Stimulated activated CD8-positive, alpha-beta memory T cell treated with anti-CD3 and anti-CD28 coated beads, Interleukin-4, amount 100 ng/mL, for 1 hour (primary cell): ENCODE measurements at places on chromosomes 7 and 10.

GRCh38 chr10:98642281-98642680 lies 195.5 kb upstream of the HPS1 start:
- no peak for DNase-seq

DNA sequence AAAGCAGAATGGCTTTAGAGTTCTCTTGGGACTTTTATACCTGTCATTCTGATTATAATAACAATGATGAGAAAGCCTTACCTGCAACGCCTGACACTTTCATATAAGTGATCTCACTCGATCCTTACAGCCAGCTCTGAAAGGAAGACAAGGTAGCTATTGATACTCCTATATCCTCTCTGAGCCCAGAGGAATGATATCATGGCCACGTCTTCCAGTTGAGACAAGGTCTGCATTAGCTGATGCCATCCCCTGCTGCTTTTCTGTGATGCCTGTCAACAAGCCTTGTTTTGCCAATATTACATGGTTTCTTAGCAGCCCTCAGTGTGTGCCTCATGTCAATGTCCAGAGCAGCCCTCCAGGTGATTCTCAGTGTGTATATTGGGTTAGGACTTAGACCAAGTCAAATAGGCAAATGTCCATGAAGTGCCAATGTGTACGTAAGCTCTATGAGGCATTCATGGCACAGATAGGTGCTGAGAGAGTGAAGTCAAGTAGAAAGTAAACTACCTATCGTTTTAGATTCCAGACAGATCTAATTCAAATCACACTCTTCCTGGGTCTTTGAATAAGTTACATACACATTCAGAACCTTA lies 405.9 kb downstream of the ADRA2A start:
- no peak for DNase-seq

DNA sequence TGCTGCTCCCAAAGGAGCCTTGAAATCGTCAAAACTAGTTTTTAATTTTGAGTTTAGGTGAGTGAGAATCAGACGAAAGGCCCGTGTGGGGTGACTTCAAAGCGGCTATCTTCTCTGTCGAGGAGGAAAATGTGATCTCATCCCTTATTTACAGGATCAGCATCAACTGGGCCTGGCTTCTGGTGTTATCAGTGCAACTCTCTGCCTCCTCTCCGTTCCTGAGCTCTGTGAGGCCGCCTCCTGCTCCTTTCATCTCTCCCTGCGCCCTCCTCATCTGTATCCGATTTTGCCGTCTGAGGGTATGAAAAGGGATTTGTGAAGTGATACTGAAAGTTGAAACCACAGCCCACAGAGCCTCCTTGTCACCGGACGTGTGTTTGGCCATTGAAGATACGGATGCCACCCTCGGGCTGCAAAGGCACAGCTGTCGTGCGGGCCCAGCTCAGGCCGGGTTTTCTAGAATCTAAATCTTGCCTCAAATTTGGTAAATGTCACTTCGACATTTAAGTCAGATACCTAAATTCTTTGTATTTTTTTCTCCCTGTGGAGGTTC lies 408.7 kb upstream of the ADARB2 start:
- DNase-seq, result no peak

- DNase-seq, result no peak
These were observed 32.6 kb downstream of the GRID1 start for GRCh38 chr10:86333826-86334487.

GRCh38 chr7:80809545-80809944 lies 109.3 kb downstream of the SEMA3C start:
- DNase-seq, result no peak

- DNase-seq, result no peak
These were observed 61.3 kb downstream of the KIAA1549 start for GRCh38 chr7:138919911-138920310.

GRCh38 chr10:43231523-43232078 lies 35.3 kb downstream of the RASGEF1A start:
- DNase-seq, result no peak

DNA sequence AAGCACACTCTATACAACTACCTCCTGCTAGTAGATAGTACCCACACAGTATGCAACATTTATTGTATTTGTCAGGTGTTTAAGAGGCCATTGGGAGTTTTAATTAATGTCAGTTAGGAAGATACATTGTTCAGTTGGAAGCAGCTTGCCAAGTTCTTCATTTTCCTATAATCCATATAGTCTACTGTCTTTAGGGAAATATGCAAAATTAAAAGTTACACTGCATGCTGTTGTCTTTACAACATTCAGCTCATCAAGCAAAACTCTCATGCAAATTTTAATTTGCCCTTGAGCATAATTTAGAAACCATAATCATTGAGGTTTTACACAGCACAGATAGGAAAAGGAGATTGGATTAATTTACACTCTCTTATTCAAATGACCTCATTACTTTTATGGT lies 17.4 kb downstream of the FOXP2 start:
- DNase-seq, result no peak

DNA sequence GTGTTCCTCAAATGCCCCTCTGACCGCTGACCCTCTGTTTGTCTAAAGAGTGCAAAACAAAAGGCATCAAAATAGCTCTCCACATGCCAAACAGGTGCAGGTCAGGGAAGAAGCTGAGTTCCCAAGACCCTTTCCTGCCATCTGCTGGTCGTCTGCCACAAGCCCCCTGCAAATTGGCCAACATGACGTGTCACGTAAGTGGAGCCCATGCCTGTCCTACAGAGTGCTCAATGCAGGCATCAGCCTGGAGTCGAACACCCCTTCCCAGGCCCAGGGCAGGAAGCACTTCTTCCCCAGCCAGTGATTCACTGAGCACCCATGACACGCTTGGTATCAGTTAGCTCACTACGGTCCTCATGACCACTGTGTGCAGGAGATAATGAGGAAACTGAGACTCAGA lies 14.1 kb downstream of the TMEM72 start:
- no peak for DNase-seq

DNA sequence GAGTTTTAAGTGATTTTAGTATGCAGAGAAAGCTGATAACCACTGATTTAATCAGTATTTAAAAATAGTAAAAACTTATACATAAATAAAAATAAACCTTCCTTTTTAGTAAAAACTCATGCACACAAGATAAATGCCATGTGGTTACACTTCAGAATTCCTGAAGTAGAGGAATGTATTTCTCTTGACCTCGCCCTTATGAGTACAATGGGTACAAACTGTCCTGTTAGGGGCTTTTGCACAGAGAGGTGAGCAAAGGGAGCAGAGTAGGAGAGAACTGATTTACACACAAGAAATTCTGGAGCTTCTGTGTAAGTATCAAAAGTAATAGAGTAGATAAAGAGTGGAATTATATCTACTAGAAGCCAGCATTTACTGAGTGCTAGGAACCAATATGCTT lies 279.6 kb downstream of the PPP1R3A start:
- DNase-seq, result no peak

DNA sequence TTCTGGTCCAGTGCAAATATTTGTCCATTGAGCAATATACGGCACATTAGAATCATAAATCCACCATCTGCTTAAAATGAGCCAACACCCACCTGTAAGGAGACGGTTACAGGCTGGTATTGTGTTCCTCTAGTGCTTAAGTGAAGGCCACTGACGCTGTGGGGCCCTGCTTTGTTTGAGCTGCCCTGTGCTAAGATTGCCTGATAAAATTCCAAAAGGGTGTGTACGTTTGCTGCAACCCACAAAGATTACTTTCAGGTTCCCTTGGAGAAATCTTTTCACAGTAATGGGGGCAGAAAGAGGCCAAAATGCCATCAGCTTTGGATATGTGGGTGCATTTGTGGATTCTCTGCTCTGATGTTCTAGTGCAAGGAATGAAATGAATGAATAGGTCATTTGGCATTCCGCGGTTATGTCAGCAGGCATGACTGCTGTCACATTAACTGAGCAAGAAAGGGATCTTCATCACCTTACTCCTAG lies 34.4 kb downstream of the AGR3 start:
- DNase-seq, result no peak

- no peak for DNase-seq
These were observed 146.2 kb upstream of the LYZL1 start for GRCh38 chr10:29142516-29143314.

DNA sequence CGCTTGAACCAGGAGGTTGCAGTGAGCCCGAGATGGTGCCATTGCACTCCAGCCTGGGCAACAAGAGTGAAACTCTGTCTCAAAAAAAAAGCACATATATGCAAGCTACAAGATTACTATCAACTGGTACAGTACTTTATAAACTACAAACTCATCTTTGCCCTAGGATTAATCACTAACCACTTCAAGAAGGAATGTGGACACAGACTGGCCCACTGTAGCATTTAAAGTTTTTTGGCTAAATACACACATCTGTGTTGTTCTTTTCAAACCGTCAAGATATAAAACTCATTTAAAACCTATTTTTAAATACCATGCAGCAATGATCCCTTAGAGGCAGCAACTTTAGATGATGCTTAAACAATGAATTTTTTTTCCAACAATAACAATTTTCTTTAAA lies 205.4 kb downstream of the IMMP2L start:
- DNase-seq, result no peak

GRCh38 chr7:5525271-5526099 lies 101.9 kb upstream of the TNRC18 start:
- no peak for DNase-seq

GRCh38 chr7:100632951-100633717 lies 8.2 kb downstream of the TFR2 start:
- no peak for DNase-seq

- no peak for DNase-seq
These were observed 46.6 kb upstream of the SLC16A12 start for GRCh38 chr10:89582022-89582421.

- no peak for DNase-seq
These were observed 11.5 kb downstream of the CNNM1 start for GRCh38 chr10:99340650-99341049.

GRCh38 chr10:60729106-60729505 lies 49.2 kb upstream of the CDK1 start:
- DNase-seq, result no peak

GRCh38 chr10:62769574-62770242 lies 34.8 kb upstream of the ADO start:
- DNase-seq, result no peak

- DNase-seq, result no peak
These were observed 113.2 kb upstream of the DGKB start for GRCh38 chr7:15015545-15016314.

DNA sequence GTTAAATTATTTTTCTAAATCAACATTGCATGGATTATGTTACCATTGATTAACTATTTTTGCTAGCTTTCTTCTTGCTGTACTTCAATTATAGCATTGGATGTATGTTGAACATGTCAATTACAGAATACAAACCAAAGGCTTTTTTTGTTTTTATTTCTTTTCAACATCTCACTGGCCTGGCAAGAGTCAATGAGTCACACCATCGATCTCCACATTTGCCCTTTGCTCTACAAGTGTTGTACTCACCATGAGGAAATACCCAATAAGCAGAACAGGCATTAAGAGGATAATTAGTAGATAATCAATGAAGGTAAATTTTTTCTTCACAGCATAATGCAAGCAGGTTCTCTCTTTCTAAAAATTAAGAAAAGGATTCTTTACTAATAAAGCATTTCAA lies 23.3 kb downstream of the ANKRD22 start:
- no peak for DNase-seq

DNA sequence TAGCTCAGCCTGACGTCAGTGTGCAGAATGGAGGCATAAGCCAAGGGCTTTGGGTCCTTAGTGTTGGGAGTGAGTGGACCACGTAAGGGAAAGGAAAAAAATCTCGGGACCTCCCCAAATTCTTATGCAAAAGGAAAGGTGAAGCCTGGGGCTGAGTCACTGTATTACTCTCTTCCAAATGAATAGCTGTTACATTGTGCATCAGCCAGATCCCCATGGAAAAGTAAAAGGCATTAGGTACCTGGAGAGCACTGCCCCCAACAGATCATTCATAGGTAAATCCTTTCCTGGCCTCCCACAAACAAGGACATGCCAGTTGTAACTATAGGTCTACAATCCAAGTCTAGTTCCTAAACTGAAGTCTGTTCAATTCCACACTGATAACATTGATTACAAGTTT lies 170.5 kb downstream of the C1GALT1 start:
- DNase-seq, result no peak

- no peak for DNase-seq
These were observed 29.8 kb downstream of the C10orf120 start for GRCh38 chr10:122669842-122670241.

- no peak for DNase-seq
These were observed 33.9 kb upstream of the SVIL start for GRCh38 chr10:29668628-29669027.

- DNase-seq, result no peak
These were observed 28.3 kb upstream of the MSMB start for GRCh38 chr10:46074196-46074946.

DNA sequence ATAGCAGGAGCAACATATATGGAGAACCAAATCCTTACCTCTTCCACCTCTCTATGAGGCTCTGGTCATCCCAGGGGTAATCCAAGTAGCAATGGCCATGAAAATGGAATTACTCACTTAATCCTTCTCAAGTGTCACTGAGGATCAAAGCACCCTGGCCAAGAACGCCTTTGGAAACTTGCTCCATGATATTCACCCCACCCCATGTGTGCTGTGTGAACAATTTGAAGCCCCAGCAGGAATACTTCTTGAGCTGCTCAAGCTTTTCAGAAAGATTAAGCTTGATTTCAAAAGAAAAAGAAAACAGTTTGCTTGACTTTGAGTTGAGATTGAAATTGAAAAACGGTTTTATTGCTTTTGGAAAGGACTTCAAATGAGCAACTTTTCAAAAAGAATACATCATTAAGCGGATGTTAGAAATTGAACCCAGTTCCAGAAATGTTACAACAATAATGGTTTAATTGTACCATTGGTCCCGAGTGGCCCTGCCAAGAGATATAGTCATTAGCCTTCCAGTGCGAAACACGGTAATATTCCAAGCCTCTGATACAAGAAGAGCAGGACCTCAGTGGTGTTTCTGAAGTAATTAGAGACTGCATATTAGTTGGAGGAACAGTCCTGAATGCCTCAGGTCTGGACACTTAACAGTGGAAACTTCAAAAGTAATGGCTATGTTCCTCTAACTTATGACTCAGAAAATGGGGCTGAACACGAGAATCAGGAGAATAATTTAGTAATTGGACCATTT lies 208.1 kb downstream of the NEBL start:
- no peak for DNase-seq

- DNase-seq, result no peak
These were observed 133.0 kb upstream of the KLF14 start for GRCh38 chr7:130867039-130867438.
